ENCODE measurements at places on chromosomes 1 and 21. TPM values are rescaled to one million over a fixed set of nuclear protein-coding genes. Genes with fewer than 3 reads are reported as not detected.

DNA sequence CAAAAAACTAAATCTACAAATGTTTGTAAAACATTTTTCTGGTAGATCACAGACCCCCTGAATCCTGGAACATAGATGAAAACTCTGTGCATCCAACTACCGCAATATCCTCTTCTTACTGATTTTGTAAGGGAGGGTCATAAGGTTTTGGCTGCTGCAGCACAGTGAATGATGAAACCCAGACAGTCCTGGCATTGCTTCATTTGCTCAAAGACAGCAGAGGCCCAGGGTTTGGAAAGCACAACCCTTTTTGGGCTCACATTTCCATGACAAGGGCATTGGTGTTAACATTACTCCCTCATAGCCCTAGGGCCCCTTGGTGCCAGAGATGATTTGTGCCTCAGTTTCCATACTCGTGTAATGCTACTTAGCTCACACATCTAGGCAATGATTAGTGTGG lies 51.2 kb downstream of the PLXNA2 start:
- H3K27me3 ChIP-seq, result peaks cover 10% of the 10 kb centered on the region
- no peaks in the 10 kb centered on the region for H3K4me1 ChIP-seq
- H3K36me3 ChIP-seq, result no peaks in the 10 kb centered on the region
- H3K27ac ChIP-seq, result no peak overlapping the region

TCEA3 gene
- 1.1 TPM for polyA plus RNA-seq

- H3K27me3 ChIP-seq, result peaks cover 3% of the 10 kb centered on the region
- no peak overlapping the region for H3K27ac ChIP-seq
- no peaks in the 10 kb centered on the region for H3K4me1 ChIP-seq
- H3K36me3 ChIP-seq, result no peaks in the 10 kb centered on the region
- DNase-seq, result no peak
These were observed 187.7 kb upstream of the C1orf174 start for GRCh38 chr1:4087530-4088420.

- no peak overlapping the region for H3K4me3 ChIP-seq
- H3K4me1 ChIP-seq, result no peaks in the 10 kb centered on the region
- DNase-seq, result no peak
- H3K36me3 ChIP-seq, result no peaks in the 10 kb centered on the region
These were observed 850.0 kb downstream of the LTN1 start for GRCh38 chr21:28142697-28143096.

NCMAP gene
- not detected for polyA plus RNA-seq

DNA sequence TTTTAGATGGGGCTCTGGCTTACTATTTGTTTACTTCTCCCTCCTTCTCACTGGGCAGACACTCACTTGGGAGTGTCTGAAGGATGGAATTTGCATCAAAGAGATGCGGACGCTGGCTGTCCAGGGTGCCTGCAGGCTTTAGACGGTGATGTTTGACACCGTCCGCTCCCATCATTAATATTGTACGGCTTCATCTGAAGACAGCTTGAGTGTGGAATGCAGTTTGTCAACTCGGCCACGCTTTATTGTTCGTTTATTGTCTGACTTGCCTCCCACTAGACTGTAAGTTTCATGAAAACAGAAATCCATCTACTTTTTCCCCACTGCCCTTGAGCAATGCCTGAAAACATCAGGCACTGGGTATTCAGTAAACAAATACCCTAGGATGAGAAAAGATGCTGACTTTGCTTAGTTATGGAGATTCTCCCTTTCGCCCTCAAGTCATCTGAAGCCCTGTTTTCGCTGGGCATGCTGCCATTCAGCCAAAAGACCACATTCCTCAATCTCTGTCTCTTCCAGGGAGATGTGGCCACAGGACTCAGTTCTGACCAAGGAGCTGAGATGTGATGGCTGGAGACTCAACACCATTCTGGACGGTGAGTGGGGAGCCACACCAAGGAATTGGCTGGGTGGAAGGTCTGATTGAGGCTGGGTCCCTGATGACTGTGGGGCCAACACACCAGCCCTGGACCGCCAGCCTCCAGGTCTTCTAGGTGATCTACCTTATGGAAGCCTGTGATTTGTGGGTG lies 87.6 kb downstream of the BCAR3 start:
- H3K4me3 ChIP-seq, result no peak overlapping the region
- DNase-seq, result no peak
- H3K27ac ChIP-seq, result no peak overlapping the region
- peaks cover 2% of the 10 kb centered on the region for H3K27me3 ChIP-seq

- peaks cover 10% of the 10 kb centered on the region for H3K36me3 ChIP-seq
- H3K4me3 ChIP-seq, result no peak overlapping the region
- no peak for DNase-seq
- no peak overlapping the region for H3K27ac ChIP-seq
These were observed 18.3 kb downstream of the HOOK1 start for GRCh38 chr1:59833022-59833421.

DNA sequence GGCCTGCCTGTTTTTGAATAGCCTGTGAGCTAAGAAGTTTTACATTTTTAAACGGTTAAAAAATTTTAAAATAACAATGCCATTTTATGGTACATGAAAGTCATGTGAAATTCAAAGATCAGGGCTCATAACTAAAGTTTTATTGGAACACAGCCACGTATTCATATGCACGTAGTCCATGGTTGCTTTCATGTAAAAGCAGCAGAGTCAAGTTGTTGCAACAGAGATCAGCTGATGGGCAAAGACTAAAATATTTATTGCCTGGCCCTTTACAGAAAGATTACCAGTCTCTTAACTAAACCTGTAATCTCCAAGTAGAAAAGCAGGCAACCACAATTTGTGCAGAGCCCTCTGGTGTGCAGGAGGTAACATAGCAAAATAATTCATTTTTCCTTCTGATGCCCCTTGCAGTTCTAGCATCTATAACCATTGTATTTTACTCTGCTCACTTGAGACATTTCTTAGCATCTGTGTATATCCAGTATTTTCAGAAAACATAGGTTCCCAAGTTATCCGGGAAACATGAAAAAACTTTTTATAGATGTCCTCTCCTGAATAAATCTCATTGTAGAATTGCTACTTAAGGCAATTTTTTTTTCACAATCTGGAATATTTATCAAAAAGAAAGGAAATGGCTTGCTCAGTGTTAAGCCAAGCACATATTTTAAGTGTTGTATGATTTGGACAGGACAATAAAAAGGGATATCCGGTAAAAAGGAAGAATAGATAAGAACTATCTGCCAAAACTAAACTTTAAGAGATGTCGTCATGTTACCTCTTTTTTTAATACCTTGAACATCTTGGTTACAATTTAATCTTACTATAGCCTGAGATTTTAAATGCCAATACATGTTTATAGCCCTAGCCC lies 430.8 kb downstream of the PLPP3 start:
- no peaks in the 10 kb centered on the region for H3K27me3 ChIP-seq
- DNase-seq, result no peak
- H3K27ac ChIP-seq, result no peak overlapping the region
- no peaks in the 10 kb centered on the region for H3K36me3 ChIP-seq

DNA sequence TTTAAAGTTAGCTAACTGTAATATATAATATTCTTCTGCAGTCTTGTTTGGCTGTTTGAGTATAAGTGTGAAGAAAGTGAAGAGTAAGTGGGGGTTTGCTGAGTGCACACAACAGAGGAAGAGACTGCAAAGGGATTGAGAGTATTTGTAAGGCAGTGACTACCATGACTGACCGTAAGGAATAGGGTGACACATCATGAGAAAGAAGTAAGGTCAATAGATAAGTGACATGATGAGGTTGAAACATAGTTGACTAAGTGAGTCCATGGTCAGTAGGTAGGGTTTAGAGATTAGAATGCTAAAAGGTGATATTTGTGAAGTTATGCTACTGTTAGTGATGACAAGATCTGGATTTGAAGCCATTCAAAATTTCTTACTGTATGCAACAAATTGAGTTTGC lies 27.7 kb downstream of the WARS2 start:
- H3K36me3 ChIP-seq, result no peaks in the 10 kb centered on the region
- H3K4me3 ChIP-seq, result no peak overlapping the region
- H3K27me3 ChIP-seq, result no peaks in the 10 kb centered on the region
- no peak for DNase-seq

DNA sequence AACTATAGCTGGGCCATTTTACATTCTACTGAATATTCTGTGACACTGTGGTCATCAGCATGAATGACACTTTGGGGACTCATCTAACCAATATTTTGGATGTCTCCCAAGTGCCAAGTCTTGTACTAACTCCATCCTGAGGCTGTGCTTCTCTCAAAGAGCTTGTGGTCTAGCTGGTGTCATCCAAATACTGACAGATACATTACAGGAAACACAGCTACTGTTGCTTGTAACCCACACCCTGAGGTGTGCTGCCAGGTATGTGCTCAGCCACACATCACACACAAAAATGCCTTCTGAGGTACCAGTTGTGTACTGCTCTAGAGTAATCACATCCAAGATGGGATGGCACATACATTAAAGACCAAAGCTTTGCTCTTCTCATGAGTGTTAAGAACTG lies 81.6 kb downstream of the ST6GALNAC5 start:
- DNase-seq, result no peak
- H3K27ac ChIP-seq, result no peak overlapping the region
- no peaks in the 10 kb centered on the region for H3K4me1 ChIP-seq
- no peak overlapping the region for H3K4me3 ChIP-seq
- H3K27me3 ChIP-seq, result peaks cover 3% of the 10 kb centered on the region
